ENCODE measurements at places on chromosomes 11 and 22. TPM values are rescaled to one million over a fixed set of nuclear protein-coding genes. Genes with fewer than 3 reads are reported as not detected.

BRSK2 gene
- 0.25 TPM for total RNA-seq

SERPING1 gene
- total RNA-seq: 28.6 TPM

FIBP gene
- total RNA-seq: 176 TPM

LDHAL6A gene
- total RNA-seq: not detected

PLAAT4 gene
- 51.5 TPM for total RNA-seq

C11orf42 gene
- not detected for total RNA-seq

KLHL35 gene
- total RNA-seq: 4.6 TPM

GGTLC3 gene
- total RNA-seq: not detected

STIP1 gene
- total RNA-seq: 92.3 TPM

RRM1 gene
- 22.9 TPM for total RNA-seq

CNTN5 gene
- 0.16 TPM for total RNA-seq

CD3G gene
- total RNA-seq: not detected

KRTAP5-8 gene
- total RNA-seq: not detected

TIMP3 gene
- total RNA-seq: 29.2 TPM

OR10A2 gene
- total RNA-seq: not detected

RAG2 gene
- total RNA-seq: not detected

OR52N4 gene
- not detected for total RNA-seq

CABP7 gene
- not detected for total RNA-seq

NLRP14 gene
- not detected for total RNA-seq

OR51B4 gene
- not detected for total RNA-seq

OR2AG2 gene
- under 0.01 TPM for total RNA-seq

ZBTB16 gene
- 2.0 TPM for total RNA-seq

TSSK2 gene
- not detected for total RNA-seq

PIWIL4 gene
- total RNA-seq: 1.6 TPM

TMEM191B gene
- total RNA-seq: 1.8 TPM

RIC3 gene
- 0.38 TPM for total RNA-seq

Measured in mesangial cell (primary cell).